ELF-1 (cell line): ENCODE measurements at places on chromosomes 1 and 21.

DNA sequence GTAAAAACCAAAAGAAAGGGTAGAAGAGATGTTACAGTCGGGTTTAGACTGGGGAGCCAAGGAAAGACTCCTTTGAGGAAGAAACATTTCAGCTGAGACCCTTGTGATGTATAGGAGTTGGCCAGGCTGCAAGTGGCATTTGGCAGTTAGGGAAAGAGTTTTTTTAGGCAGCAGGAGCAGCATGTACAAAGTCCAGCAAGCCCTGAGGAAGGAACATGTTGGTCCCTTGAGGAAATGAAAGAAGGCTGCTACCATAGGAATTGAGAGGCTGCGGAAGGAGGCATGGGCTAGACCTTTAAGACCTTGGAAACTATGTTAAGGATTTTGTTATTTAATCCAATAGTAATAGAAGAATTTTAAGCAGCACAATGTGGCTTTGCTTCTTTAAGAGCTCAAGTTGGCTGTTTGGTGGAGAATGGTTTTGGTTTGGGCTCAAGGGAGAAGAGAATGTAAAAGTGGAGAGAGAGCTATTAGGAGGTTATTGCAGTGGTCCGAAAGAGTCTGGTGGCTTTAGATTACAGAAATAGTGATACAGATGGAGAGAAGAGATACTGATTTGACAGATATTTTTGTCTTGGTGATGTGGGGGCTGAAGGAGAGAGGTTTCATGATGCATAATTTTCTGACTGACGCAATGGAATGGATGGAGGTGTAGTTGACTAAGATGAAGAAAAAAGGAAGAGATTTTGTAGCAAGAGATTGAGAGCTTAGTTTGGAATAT is 26.6 kb downstream of the SMAP2 start:
- DNase-seq, result no peak

GRCh38 chr1:46396441-46397398 is 2.6 kb downstream of the FAAH start:
- DNase-seq, result no peak

DNA sequence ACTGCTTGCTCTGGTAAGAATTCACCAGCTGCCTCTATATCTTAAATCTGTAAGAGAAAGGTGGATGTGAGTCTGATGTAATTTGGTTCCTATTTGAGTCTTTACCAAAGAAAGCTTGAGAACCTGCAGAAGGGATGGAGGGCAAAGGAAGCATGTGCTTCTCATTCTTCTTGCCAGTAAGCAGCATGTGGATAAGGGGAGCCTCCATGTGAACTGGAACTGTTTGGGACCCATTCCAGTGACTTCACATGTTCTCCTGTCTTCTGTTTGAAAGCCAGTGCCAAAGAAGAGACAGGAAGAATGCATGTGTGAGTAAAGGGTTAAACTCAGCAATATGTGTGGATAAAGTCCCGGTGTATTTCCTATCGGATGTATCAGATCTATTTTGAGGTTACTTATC is 119.6 kb upstream of the ADGRL2 start:
- DNase-seq, result no peak

DNA sequence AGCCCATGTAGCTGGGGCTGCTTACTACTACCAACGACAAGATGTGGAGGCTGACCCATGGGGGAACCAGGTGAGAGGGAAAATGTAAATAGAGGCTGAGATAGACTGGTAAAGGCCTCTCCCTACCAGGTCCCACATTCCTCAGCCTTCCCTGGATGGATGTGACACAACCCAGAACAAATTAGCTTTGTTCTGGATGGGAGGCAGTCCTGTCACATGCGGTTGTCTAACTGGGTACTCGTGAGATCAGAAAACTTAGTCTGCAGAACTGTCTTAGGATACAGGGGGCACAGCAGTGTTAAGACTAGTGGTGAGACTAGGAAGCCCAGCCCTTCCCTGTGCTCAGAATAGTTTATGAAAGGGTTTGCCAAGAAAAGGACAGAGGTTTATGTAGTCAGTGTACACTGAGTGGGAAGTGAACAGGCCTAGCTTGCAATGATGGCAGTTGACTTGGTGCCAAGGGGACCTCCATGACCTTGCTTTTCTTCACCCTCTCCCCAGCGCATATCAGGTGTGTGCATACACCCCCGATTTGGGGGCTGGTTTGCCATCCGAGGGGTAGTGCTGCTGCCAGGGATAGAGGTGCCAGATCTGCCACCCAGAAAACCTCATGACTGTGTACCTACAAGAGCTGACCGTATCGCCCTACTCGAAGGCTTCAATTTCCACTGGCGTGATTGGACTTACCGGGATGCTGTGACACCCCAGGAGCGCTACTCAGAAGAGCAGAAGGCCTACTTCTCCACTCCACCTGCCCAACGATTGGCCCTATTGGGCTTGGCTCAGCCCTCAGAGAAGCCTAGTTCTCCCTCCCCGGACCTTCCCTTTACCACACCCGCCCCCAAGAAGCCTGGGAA is 8.4 kb downstream of the MMACHC start:
- DNase-seq, result no peak

GRCh38 chr1:204031098-204031710 is 41.7 kb upstream of the SOX13 start:
- DNase-seq, result no peak

- DNase-seq, result peak; percentile 83
These were observed 3.2 kb downstream of the MYBPH start for GRCh38 chr1:203172184-203173010.

GRCh38 chr1:117796226-117796625 is 133.2 kb downstream of the GDAP2 start:
- DNase-seq, result no peak

DNA sequence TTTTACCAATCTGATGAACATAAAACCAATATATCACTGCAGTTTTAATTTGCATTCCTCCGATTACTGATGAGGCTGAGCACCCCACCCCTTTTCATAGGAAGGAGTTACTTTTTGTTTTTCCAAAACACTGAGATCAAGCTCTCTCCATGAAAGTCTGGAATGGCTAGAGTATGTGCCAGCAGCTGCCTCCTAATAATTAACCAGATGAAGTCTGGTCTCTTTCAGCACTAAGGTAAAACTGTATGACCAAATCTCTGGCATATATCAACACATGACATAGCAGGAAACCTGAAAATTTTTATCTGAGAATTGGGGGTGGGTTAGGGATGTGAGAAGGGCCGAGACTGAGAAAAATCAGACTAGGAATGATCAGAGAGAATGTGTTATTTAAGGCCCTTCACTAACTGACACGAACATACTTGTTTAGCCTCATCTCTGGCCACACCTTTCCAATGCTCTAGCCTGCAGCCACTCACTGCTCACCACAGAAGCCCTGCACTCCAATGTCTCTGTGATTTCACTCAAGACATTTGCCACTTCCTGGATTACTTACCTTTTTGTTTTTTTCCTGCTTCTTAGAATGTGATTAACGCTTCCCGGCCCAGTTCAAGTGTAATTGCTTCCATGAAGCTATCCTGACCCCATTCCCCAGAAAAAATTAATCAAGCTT is 34.7 kb downstream of the WASF2 start:
- no peak for DNase-seq

- no peak for DNase-seq
These were observed 55.0 kb downstream of the ALG14 start for GRCh38 chr1:95017775-95018174.

GRCh38 chr1:229019663-229020271 is 251.1 kb upstream of the RAB4A start:
- no peak for DNase-seq

- DNase-seq, result no peak
These were observed 10.4 kb upstream of the SGIP1 start for GRCh38 chr1:66523562-66523961.

- no peak for DNase-seq
These were observed 25.9 kb upstream of the MFSD2A start for GRCh38 chr1:39928809-39929587.

DNA sequence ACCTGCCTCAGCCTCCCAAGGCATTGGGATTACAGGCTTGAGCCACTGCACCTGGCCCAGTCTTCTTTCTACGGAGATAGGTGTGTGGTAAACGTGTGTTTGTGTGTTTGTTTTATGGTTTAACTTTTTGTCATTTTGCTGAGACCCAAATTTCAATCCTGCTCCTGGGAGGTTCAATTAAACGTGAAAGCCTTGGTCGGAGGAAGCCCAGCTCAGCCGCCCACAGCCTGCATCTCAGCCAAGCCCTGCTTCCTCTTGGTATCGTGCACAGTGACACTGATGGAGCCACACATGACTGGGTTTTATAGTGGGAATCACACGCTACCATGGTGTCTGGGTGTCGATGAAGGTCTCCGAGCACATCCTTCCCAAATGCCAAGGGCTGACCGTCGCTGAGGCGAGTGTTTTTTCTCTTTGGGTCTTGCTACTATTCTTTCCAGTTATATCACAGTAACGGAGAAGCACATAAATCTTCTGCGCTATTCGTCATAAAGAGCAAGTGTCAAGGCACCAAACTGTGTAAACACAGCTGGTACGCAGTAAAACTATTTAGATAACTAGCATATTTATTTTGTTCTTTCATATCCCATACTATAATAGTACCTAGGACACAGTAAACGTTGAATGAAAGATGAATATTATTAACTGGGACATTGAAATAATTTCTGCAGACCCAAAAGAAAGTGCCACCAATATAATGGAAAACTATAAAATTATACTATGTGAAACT is 39.3 kb downstream of the HLCS start:
- no peak for DNase-seq

DNA sequence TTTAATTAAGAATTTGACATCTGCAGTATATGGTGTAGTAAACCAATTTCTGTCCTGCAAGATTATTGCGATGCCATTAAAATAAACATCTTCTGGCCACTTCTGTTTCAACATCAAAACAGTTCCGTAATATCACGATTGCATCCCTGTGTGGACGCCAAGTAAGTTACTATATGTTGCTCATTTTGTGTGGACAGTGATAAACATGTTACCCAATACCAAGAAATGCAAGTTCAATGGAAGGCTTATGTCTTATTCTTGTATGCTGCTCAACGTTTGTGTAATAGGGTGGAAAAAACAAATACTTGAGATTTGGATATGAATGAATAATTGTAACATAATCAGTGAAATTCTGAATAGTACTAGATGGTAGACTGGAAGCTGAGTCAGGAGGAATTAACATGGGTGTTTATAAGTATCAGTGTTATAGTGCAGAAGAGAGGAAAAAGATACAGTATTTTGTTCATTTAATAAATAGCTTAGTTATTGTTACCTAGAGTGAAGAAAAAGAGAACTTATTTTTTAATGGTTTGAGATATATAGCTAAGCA is 15.2 kb downstream of the TTC3 start:
- no peak for DNase-seq

GRCh38 chr1:92864131-92864530 is 32.3 kb downstream of the RPL5 start:
- no peak for DNase-seq

DNA sequence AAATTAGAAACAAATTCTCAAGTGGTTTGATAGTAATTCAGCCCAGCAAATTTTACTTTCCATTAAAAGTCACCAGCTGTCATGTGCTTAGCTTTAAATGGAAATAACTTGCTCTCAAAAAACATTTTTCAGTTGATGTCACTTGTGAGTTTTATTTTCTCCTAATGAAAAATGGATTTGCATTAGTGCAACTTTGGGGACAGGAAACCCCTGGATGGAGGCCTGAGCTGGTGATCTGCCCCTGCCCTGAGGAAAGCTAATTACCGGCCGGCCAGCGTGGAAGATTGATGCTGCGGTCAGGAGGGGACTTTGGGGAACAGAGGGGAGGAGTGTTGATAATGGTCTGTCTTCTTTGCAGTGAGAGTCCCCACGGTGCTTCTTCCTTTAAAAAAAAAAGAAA is 66.8 kb upstream of the ANGPTL1 start:
- DNase-seq, result no peak

DNA sequence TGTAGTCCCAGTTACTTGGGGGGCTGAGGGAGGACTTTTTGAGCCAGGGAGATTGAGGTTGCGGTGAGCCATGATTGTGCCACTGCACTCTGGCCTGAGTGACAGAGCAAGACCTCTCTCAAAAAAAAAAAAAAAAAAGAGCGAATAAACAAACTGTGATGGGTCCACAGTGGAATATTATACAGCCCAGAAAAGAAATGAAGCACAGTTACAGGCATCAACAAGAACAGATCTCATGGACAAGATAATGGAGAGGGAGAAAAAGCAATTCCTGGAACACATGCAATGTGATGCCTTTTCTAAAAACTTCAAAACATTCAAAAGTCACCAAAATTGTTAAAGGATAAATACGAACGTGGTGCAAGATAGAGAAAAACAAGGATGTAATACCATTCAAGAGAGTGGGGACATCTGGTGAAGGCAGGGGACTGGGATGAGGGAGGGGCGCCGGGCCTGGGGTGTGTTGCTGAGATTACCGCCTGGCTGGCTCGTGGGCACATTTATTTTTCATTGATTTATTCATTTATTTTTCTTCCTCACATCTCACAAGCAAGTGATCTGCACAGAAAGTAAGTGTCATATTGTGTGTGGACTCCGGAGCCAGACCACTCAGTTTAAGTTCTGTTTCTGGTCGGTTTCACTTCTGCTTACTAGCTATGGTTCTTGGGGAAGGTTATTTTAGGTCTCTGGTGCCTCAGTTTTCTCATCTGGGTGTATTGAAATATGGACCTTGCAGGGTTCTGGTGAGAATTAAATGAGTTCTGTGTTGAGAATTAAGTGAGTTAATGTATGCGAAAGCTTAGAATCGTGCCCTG is 30.1 kb downstream of the ABCG1 start:
- DNase-seq, result no peak

DNA sequence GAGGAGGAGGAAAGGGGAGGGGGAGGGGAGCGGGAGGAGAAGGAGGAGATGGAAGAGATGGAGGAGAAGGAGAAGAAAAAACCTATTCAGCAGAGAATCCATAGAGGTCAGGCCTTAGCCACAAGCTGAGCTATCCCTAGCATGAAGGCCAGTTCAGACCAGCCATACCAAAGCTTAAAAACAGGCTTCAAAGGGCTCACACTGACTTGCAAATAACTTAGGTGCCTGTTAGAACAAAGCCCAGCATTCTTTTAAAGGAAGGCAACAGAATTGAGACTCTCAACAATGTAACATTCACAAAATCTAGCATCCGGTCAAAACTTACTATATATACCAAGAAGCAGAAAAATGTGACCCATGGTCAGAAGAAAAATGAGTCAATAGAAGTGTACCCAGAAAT is 43.6 kb upstream of the IFFO2 start:
- peak; percentile 40 for DNase-seq

DNA sequence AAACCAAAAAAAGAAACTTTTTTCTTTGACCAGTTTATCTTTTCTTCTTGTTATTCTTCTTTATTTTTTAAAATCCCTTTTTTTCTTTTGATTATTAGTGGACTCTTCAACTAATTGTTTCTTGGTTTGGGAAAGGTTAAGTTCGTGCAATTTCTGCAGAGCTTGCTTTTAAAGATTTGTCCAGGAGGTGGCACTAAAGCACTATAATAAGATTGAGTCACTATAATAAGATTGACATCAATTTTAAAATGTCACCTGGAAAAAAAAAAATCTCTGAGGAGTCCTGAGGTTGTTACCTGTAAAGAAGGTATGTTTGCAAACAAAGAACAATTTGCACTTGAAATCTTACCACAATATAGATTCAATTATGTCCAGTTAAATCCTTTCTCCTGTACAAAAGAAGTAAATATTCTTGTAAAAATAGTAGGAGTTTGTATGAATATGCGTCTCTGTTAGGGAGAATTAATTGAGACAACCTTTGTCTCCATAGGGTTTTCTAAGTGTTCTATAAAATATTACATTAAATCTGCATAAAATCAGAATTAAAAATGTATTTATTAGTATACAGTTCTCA is 166.7 kb downstream of the ADGRL4 start:
- DNase-seq, result peak; percentile 13
